Daoy (cell line): ENCODE measurements at places on chromosomes 2 and 18.
A peak's percentile ranks its signal among the peaks of the same experiment; 100 is the strongest.

- no peak for DNase-seq
Measured at GRCh38 chr2:241617431-241618154, 19.4 kb downstream of the THAP4 start.

GRCh38 chr2:133177196-133177595 is 391.1 kb downstream of the NCKAP5 start:
- DNase-seq, result peak; percentile 40

- peak; percentile 7 for DNase-seq
Measured at GRCh38 chr2:223230352-223230751, 178.4 kb downstream of the KCNE4 start.

- DNase-seq, result no peak
Measured at GRCh38 chr2:68764806-68765311, 30.2 kb downstream of the ARHGAP25 start.

GRCh38 chr2:180675170-180675569 is 305.2 kb upstream of the UBE2E3 start:
- no peak for DNase-seq

DNA sequence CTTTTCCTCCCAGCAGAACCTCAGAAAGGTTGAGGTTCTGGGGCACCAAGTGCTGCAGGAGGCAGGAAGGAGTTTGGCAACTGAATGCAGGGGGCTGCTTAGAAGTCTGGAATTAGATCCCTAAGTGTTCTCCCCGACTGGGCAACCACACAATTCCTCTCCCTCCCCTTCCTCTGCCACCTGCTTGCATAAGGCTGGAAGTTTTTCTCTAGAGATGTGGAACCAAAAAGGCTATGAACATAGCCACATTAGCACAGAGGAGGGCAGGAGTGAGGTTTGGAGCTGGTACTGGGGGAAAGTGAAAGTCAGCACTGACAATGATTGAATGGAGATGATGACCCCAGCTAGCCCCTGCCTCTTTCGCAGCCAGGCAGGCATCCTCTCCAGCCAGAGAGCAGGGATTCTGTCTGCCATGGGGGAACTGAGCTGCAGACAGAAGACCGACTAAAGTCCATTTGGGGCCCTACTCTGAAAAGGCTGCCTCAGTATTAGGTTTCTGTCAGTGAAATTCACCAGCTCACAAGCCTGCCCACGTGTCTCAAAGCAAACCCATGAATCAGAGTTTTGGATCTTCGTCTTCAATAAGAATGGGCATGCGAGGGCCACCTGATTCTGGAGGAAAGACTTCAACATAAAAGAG is 87.9 kb upstream of the ITGA6 start:
- peak; percentile 33 for DNase-seq

DNA sequence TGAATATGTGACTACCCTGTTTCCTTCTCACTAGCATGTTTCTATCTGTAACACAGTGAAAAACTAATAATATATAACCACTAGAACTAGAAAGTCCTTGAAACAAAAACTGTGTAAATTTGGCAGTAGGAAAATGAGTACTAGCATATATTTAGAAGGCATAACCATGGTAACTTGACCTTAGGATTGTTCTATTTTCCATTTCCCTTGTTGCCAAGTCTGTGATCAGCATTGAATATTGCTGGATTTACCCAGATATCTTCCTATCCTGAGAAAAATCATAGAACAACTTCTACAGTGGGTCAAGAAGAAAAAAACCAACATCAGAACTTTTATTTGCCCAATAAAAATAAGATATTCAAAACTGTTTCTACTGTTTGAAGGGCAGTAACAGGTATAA is 563.9 kb upstream of the NRXN1 start:
- DNase-seq, result no peak

GRCh38 chr2:223880796-223881195 is 43.4 kb upstream of the AP1S3 start:
- DNase-seq, result no peak

GRCh38 chr2:20925265-20925889 is 102.5 kb upstream of the LDAH start:
- no peak for DNase-seq

- DNase-seq, result peak; percentile 18
Measured at GRCh38 chr2:188975497-188976102, 1.4 kb downstream of the COL3A1 start.

GRCh38 chr2:64260817-64261216 is 116.6 kb upstream of the PELI1 start:
- DNase-seq, result no peak

GRCh38 chr2:128157644-128158043 is 66.6 kb downstream of the UGGT1 start:
- no peak for DNase-seq

GRCh38 chr18:44602845-44603244 is 77.8 kb upstream of the SETBP1 start:
- DNase-seq, result peak; percentile 49

GRCh38 chr18:79485788-79486355 is 90.1 kb downstream of the NFATC1 start:
- peak; percentile 83 for DNase-seq
